Liver (tissue), 10 donors: ENCODE measurements at places on chromosomes 2 and 18. TPM values are rescaled to one million over a fixed set of nuclear protein-coding genes. Genes with fewer than 3 reads are reported as not detected.

Gene CFAP65
- total RNA-seq, result not detected

Gene ARHGAP15
- total RNA-seq, result 17.9 TPM

Gene ADGRF3
- total RNA-seq, result 0.09 TPM

Gene COL4A3
- total RNA-seq, result 0.05 TPM

Gene SULT1C4
- 1.6 TPM for total RNA-seq

Gene IL37
- total RNA-seq, result not detected

Gene FECH
- 1,262 TPM for total RNA-seq

Gene PAX3
- not detected for total RNA-seq

Gene C2orf66
- not detected for total RNA-seq

Gene PLEK
- 40.6 TPM for total RNA-seq

Gene SLC38A11
- 2.9 TPM for total RNA-seq

Gene CNTNAP5
- not detected for total RNA-seq

Gene AFF3
- total RNA-seq, result 5.3 TPM

Gene IL1RN
- total RNA-seq, result 3.9 TPM

Gene CSRNP3
- total RNA-seq, result 2.2 TPM

Gene RNU2-63P
- not detected for total RNA-seq

Gene PER2
- total RNA-seq, result 4.0 TPM

Gene CEP68
- 5.8 TPM for total RNA-seq

Gene FIGLA
- not detected for total RNA-seq

Gene ASTL
- not detected for total RNA-seq

Gene ALLC
- 1.3 TPM for total RNA-seq

Gene ACVR1C
- 0.19 TPM for total RNA-seq

Gene FRZB
- total RNA-seq, result 0.17 TPM

Gene DSC1
- total RNA-seq, result not detected

Gene KCNG2
- 0.08 TPM for total RNA-seq

Gene CABYR
- 0.19 TPM for total RNA-seq

Gene RESP18
- total RNA-seq, result not detected

Gene RIT2
- total RNA-seq, result not detected

Gene COLEC12
- 0.33 TPM for total RNA-seq

Gene LRRC30
- total RNA-seq, result not detected

Gene CRYGC
- total RNA-seq, result not detected

Gene HS6ST1
- total RNA-seq, result 19.1 TPM

Gene CPLX4
- total RNA-seq, result not detected

Gene PPP1R1C
- total RNA-seq, result 16.9 TPM

Gene CMPK2
- total RNA-seq, result 41.7 TPM

Gene IHH
- 2.4 TPM for total RNA-seq

Gene TMEM17
- total RNA-seq, result 0.70 TPM

Gene DQX1
- total RNA-seq, result 0.08 TPM

Gene EDAR
- total RNA-seq, result 0.09 TPM
